ENCODE measurements at places on chromosomes 6 and 20.

GRCh38 chr20:9015984-9016324, 52.9 kb upstream of the PLCB4 start:
- no peak for DNase-seq

GRCh38 chr6:12709116-12709515, 7.5 kb upstream of the PHACTR1 start:
- no peak for DNase-seq

GRCh38 chr6:130632277-130632676, 194.9 kb upstream of the SMLR1 start:
- no peak for DNase-seq

GRCh38 chr6:47161176-47161687, 119.1 kb upstream of the ADGRF1 start:
- no peak for DNase-seq

DNA sequence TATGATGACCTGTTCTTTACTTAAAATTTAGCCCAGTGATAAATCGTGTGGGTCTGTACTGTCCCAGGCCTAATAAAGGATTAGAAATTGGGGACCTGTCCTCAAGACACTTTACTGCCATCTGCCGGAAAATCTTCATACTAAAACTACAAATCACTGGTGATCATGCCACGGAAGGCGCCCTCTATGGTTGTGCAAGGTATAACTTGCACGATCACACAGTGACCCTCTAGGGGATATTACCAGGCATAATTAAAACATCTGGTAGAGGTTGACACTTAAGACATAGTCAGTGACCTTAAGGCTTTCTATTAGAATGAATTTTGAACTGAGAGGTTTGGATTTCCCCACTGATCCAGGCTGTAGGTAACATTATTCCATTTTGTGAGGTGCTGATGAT, 172.6 kb downstream of the BMP2 start:
- no peak for DNase-seq

GRCh38 chr20:43955750-43956191, 41.1 kb downstream of the TOX2 start:
- DNase-seq = no peak

GRCh38 chr20:19835533-19836222, 77.6 kb downstream of the RIN2 start:
- no peak for DNase-seq

- no peak for DNase-seq
Observed at GRCh38 chr20:63123331-63123741, 92.6 kb downstream of the YTHDF1 start.

GRCh38 chr6:26354162-26354561, 10.8 kb upstream of the BTN3A2 start:
- no peak for DNase-seq

DNA sequence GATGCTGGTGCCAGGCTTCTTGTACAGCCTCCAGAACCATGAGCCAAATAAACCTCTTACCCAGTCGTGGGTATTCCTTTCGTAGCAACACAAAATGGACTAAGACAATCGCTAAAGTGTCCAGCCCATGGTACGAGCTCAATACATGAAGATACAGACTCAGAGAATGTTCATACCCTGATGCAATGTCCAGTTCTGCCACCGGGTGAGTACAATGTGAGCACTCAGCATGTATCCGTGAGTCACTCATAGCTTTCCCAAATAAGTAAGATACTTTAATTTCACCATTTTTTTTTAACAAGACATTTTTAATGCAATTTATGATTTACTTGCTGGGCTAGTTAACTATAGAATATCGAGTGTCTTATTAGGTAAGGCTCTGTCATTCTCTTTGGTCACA, 26.7 kb upstream of the PDE10A start:
- no peak for DNase-seq

- no peak for DNase-seq
Observed at GRCh38 chr6:131225127-131225526, 89.9 kb downstream of the AKAP7 start.

DNA sequence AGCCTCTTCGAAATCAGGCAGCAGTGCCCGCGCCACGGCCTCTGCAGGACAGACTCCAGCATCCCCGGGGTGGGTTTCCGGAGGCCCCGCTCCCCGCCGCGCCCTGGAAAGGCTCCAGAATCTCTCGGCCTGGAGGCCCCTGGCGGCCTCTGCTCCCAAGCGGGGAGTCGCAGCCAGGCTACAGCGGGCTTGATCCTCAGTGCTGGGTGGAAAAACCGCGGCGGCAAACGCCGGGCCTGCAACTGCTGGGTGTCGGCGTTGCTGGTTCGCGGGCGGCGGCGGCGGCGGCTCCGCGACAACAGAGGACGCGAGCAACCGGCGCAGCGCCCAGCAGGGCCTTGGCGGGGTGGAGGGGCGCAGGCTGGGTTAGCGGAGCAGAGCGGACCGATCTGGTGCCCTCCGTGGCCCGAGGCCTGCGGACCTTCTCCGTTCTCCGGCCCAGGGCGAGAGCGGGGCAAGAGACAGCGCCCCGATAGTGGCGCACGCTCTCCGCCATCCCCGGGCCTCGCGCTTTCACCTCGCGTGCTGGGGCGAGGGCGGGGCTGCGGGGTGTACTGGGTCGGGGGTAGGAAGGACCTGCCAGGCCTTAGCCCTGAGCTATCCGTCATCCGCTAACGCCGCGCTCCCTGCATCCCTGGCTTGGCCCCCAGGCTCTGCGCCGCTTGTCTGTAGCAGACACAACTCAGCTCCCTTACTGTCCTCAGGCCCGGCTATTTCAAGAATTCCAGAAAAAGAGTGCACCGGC, 3.4 kb upstream of the ZNF292 start:
- peak; percentile 75 for DNase-seq

DNA sequence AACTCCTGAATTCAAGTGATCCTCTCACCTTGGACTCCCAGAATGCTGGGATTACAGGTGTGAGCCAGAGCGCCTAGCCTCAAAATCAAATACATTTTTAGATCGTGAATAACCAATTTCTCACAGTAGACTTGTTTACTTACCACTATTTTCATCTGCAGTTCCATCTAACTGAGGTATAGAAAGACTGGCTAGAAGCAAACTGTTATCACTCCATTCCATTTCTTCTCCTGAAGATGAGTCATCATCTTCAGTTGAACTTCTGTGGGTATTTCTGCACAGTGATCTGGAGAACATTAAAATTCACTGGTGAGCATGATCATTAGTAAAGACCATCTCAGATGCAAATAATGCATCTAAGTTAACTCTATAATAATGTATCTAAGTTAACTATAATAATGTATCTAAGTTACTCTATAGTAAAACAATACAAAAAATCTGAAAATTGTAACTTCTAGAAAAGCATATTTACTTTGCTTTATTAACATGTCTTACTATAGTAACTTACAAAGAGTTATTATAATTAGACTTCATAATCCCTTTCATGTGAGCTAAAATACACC, 105.4 kb downstream of the REV3L start:
- no peak for DNase-seq

GRCh38 chr6:138882369-138883017, 86.6 kb downstream of the ECT2L start:
- DNase-seq = peak; percentile 23

GRCh38 chr20:13611611-13612125, 27.1 kb downstream of the TASP1 start:
- no peak for DNase-seq

DNA sequence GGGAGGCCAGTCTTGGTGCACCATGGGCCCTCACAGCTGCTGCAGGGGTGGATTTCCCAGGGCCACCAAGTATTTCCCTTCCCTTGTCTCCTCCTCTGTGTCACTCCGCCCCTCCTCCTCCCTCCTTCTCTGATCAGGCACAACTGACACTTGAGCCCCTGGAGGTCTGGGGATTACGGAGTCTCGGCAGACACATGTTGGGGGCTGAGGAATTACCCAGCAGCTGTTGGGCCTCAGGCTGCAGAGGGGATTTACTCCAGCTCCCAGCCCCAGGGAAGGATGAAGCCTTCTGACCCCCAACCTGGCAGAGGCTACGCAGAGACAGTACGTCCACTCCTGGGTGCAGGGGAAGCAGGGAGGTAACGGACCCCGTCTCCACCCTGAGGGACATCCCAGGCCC, 420.5 kb upstream of the SULF2 start:
- DNase-seq = no peak

DNA sequence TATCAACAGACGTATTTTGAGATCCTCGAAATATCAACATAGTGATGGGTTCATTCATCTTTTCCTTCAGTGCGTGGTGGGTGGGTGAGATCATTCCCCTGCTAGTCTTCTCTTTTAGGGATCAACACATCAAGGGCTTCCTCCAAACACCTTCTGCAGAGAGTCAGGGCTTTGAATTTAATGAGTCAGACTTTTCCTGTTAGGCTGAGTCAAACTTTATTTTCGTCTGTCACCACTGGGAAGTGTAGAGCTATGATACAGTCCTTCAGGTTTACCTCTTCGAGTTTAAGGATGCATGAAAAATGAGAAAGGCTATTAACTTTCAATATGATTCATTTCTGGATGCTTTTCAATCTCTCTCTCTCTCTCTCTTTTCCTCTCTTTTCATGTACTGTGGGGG, 189.1 kb downstream of the BMP2 start:
- no peak for DNase-seq

GRCh38 chr20:17912916-17913315, 55.7 kb downstream of the SNX5 start:
- DNase-seq = no peak

- DNase-seq = no peak
Observed at GRCh38 chr6:148811459-148811858, 64.6 kb downstream of the UST start.

- DNase-seq = peak; percentile 39
Observed at GRCh38 chr6:136647363-136647852, 97.2 kb upstream of the MAP7 start.

- no peak for DNase-seq
Observed at GRCh38 chr6:169961772-169962561, 210.5 kb downstream of the ERMARD start.

GRCh38 chr6:25057111-25057905, 121.5 kb upstream of the RIPOR2 start:
- DNase-seq = no peak

GRCh38 chr20:53448875-53449274, 144.8 kb downstream of the ZNF217 start:
- no peak for DNase-seq

GRCh38 chr6:139303185-139303584, 11.4 kb upstream of the TXLNB start:
- DNase-seq = no peak

DNA sequence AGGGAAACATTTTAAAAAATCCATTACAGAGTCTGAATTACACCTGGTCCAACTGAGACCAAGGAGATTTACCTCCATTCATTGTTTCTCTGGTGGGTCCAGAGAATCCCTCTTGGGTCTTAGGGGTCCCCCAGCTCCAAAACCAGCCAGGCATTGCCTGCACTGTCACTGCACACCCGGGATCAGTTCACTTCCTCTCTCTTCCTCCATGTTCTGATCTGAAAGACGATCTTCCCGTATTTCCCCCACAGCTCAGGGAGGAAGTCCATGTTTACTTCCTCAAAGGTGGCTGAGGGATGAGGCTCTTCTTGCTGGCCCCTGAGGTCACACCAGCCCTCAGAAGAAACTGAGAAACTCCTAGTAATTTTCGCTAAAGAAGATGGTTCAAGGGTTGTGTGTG, 159.7 kb downstream of the BMP7 start:
- DNase-seq = no peak

DNA sequence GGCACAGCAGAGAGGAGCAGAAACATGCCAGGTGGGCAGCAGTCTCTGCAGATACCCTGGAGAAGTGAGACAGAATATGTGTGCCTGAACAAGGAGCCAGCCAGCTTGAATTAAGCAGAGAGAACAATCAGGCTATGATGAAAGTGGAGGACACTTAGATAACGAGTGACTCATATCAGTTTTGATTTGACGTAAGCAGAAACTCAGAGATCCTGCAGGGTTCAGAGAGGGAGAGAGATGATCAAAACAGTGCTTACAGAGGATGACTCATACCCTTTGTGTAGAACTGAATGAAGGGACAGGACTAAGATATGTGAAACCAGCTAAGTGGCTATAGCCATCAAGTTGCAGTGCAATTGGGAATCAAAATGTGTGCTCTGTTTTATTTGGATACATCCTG, 300.7 kb downstream of the TENT5A start:
- DNase-seq = no peak

- DNase-seq = no peak
Observed at GRCh38 chr20:62831854-62832211, 15.0 kb downstream of the COL9A3 start.

- no peak for DNase-seq
Observed at GRCh38 chr6:139337001-139337400, 37.4 kb downstream of the CITED2 start.

DNA sequence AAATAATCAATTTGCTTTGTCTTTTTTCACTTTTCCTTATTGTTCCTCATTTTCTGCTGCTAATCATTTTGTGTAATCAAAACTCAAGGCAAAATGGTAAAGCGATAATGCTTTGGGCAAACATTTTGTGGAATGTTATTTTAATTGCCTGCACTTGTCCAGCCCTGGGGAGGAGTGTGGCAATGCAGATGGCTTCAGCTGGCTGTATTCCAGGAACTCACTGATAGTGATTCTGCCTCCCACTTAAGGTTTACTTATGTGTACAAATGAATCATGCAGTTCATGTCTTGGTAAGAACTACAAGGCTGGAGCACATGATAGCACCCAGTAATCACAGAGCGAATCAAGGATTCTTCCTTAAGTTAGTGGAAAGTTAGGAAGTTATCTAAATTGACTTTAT, 107.8 kb downstream of the COL19A1 start:
- DNase-seq = no peak

DNA sequence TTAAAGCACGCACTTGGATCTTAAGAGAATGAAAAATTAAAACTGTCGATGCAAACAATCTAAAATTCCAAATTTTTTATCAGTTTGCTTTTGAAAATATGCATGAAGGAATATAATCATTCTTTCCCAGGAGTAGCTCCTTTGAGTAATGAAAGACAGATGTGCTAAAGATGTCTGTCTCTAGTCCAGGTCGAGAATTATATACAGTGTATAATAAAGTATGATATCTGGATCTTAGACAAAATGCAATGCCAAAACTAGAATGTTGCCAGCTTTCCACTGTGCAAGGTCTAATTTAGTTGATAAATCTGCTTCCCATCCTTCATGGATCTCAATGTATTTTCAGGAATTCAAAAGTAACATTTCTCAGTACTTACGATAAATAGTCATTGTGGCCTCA, 65.1 kb upstream of the ADGRG6 start:
- no peak for DNase-seq

- DNase-seq = no peak
Observed at GRCh38 chr20:16216914-16217230, 356.4 kb downstream of the KIF16B start.

DNA sequence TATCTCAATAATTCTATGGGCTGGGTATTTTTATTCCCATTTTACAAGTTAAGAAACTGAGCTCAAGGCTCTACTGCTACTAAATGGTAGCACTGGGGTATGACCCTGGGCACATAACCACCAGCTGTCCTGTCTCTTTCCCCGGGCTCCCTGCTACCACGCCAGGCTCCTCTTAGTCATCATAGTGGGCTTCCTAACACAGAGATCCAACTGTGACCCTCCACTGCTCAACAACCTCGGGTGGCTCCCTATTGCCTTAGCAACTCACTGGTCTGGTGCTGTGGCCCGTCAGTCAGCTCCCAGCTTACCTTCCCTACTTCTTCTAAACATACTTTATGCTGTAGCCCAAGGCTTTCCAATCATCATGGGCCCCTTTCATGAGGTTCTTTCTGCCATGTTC, 4.5 kb downstream of the KIAA1755 start:
- no peak for DNase-seq

- no peak for DNase-seq
Observed at GRCh38 chr6:149060985-149061760, 256.3 kb upstream of the TAB2 start.

GRCh38 chr6:155303361-155303870, 10.9 kb downstream of the TFB1M start:
- no peak for DNase-seq

- DNase-seq = no peak
Observed at GRCh38 chr6:137876547-137876946, 9.5 kb downstream of the TNFAIP3 start.

Measured in stimulated activated CD4-positive, alpha-beta T cell treated with anti-CD3 and anti-CD28 coated beads, Interleukin-1b, Interleukin-23, amount 100 ng/mL, for 48 hours (primary cell).